Iris pigment epithelial cell (primary cell): ENCODE measurements at places on chromosomes 13 and 19.

GRCh38 chr13:88862095-88862620 lies 1191.0 kb downstream of the SLITRK5 start:
- DNase-seq, result no peak

DNA sequence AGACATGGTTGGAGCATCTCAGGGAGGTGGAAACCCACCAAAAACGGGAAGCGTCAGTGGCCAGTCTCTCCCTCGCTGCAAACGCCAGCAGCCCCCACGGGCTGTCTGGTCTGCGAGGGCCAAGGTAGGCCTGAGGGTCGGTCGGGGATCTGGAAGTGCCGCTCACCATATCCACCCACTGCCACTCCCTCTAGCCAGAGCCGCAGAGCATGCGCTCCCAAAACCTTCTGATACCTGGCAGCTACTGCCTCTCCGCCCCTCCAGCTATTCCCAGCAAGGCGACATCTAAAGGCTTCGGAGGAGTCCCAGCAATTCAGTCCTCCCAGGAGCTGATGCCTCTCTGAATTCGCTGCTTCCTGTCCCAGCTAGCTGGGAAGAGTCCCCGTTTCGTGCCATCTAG lies 4.4 kb upstream of the FKRP start:
- DNase-seq, result no peak

DNA sequence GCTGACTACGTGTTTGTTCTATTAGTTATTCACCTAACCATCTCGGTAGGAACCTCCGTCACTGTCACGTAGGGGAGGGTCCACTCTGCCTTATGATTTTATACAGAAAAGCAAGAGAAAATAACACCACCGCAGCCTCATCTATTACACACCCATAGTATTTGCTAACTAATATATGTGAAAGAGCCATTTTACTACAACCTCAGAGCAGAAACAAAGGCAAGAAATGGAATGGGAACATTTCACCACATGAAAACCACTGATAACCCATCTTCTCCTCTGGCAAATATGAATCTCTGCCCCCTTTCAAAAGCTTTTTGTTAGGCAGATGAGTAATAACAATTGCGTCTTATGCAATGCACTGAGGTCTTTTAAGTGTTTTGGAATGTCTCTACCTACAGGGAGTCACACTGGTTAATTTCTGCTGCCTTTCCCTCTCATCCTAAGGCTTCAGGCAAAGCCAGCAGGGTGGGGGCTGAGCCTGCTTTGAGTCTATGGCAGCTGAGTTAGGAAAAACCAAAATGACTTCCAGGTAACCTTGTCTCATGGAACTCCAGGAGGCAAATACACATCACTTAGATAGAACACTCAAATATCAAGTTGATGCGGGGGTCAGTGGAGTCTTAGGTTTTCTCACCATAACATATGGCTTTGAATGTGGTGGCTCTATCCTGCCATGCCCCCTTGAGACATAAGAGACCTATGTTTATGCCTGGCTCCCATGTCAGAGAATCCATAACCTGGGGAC lies 15.0 kb downstream of the TSHZ3 start:
- peak; percentile 77 for DNase-seq

GRCh38 chr19:46626446-46626845 lies 1.6 kb upstream of the PTGIR start:
- DNase-seq, result no peak

GRCh38 chr13:94567581-94567980 lies 28.4 kb downstream of the TGDS start:
- no peak for DNase-seq

- no peak for DNase-seq
These were observed 63.5 kb downstream of the COLGALT1 start for GRCh38 chr19:17618936-17619335.

DNA sequence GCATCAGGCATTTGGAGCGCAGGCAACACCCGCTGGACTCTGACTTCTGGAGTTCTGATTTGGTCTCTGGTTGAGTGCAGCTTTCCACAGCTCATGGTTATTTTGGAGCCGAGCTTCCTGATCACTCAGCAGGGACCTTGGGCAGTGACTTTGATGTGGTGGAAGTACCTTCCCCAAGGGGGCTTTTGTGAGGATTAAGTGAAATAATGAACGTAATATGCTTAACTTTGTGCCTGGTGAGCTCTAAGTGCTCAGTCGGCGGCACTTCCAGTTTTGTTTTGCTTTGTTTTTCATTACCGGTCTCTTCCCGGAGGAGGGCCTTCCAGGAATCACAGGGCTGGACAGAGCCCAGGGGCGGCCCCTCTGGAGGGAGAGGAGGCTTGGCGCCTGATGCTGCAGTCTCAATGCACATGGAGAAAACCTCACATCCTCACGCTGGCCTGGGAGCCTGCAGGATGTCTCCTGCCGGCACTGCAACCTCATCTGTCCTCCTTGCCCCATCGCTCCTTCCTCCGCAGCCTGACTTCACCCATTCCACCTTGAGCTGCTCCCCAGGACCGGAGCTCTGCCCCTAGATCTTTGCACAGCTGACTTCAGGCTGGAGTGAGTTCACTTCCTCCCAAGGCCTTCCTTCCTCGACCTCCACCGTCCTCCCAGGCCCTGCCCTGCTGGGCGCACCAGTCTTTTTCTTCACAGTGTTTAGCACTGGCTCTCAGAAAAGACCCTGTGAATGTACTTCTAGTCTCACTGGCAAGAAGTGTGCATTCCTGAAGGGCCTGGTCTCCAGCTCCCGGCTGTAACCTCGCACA lies 1.5 kb downstream of the PLEKHF1 start:
- DNase-seq, result peak; percentile 74

DNA sequence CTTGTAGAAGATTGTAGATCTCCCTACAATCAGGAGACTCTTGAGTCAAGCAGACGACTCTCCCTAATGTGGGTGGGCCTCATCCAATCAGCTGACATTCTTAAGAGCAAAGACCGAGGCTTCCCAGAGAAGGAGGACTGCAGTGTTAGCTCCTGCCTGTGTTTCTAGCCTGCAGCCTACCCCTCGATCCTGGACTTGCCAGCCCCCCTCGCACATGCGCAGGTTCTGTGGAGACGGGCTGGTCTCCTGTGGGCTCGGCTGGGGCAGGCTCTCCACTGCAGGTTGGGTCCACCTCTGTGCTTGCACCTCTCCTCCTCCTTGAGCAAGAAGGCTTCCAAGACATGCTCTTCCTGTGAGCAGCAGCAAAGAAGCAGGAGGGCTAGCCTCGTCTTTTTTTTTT lies 185.2 kb upstream of the SOX1 start:
- no peak for DNase-seq

DNA sequence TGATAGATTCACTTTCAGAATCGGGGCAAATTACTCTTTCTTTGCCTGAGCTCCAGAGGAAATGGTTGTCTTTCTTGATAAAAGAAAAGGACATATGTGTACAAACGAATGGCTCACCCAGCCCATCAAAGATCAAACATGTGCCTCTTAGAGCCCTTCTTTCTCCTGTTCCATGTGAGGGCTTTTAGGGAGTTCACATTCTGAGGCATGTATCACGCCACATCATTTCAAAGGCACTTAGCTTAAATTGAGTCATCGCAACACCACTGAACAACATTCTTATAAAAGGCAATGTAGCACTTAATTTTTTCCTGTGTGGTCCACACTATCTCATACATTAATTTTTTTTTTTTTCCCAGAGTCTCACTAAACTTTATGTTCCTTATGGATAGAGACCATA lies 521.0 kb downstream of the SUCLA2 start:
- DNase-seq, result peak; percentile 83

- DNase-seq, result no peak
These were observed 3.4 kb downstream of the ACP4 start for GRCh38 chr19:50793558-50794065.

GRCh38 chr13:75321084-75321483 lies 160.9 kb downstream of the TBC1D4 start:
- no peak for DNase-seq

- DNase-seq, result no peak
These were observed 276.9 kb upstream of the SGCG start for GRCh38 chr13:22903925-22904324.

DNA sequence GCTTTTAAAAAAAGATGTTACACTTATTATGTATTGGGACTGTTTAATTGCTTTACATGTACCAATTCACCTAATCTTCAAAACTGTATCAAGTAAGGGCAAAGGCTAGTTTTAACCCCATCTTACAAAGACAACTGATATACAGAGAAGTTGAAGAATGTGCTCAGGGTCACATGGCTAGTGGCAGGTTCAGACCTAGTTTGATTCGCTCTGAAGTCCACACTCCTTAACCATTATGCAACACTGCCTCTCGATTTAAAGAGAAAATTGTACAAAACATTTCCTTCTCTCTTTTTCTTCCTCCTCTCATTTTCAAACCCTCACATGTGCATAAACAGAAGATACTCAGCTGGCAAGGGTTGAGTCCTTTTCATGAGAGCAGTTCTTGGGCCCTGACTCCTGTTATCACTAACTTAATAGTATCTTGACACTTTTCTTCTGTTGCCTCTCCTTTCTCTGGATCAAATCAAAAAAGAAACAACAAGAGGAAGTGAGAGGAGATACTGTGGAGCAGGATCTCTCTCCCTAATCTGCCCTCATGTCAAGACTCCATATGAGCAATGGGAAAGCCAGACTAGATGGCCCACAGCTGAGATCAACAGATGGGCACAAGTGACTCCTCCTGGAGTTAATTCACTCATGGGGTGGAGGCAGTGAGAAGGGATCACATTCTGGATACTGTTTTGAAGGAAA lies 19.0 kb upstream of the N4BP2L1 start:
- no peak for DNase-seq

DNA sequence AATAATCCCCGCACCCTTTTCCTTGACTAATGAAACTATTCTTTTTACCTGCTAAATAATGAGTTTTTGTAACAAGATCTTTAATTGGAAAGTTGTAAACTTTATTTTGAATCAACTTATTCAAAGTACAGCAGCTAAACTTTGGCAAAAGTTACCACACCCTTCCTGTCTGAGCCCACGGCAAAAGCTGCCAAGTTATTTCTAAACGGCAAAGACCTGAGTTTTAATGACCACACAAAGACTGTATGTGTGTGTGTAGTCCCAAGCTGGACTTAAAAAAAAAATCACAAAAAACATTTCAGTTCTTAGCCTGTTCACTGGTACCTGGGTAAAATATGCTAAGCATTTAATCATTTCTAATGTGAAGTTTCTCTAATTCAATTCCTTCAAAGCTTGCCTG lies 60.7 kb downstream of the ZAR1L start:
- DNase-seq, result no peak

DNA sequence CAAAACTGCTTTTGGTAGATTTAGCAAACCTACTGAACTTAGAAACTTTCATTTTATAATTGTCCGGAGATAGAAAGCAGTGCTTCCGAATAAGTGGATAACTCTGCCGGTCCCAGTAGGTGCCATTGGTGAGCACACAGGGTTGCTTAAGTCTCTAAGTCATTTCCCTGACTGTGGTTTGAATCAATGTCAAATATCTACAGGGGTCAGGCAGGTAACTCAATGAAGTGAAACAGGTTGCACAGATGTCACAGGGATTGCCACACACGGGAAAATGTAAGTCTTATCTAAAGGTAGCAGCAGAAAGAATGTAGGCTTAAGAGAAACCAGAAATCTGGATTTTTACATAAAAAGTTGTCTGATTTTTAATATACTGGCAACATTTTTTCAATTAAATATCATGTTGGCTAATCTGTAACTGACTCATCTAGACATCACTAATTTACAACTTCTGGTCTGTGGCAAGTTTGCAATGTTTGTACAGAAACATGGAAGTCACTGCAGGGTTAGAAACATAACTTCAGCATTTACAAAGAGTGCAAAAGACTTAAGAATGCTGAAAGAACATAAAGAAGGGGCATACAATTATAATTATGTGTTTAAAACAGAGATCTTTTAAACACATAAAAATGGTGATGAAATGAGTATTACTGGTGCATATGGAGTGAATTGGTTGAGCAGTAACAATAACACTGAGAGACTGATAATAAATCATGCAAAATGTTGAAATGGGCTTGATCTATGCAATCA lies 14.3 kb upstream of the LRRC63 start:
- DNase-seq, result no peak

GRCh38 chr13:75872980-75873379 lies 236.8 kb downstream of the LMO7 start:
- no peak for DNase-seq

GRCh38 chr13:45142440-45143345 lies 22.4 kb downstream of the GTF2F2 start:
- peak; percentile 50 for DNase-seq

GRCh38 chr19:6020972-6021805 lies 43.2 kb upstream of the RANBP3 start:
- no peak for DNase-seq

DNA sequence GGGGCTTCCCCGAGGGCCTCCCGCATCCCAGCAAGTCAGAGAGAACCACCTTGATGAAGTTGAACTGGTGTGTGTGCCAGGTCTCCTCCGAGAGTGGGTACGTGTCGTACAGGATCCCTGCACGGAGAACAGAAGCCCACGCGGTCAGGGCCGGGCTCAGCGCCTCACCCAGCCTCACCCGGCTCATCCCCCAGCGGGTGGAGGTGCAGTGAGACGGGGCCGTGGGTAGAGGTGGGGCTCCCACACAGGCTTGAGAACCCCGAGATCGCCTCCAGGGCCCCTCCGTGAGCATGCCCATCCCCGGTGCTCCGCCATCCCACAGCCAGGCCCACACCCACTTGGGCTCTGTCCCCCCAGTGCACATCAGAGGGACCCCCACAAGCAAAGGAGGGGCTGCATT lies 2.3 kb downstream of the GAMT start:
- DNase-seq, result no peak

GRCh38 chr19:50667759-50668231 lies 18.6 kb downstream of the C19orf81 start:
- no peak for DNase-seq

GRCh38 chr13:106568299-106569003 lies 514 bp upstream of the ARGLU1 start:
- DNase-seq, result no peak

DNA sequence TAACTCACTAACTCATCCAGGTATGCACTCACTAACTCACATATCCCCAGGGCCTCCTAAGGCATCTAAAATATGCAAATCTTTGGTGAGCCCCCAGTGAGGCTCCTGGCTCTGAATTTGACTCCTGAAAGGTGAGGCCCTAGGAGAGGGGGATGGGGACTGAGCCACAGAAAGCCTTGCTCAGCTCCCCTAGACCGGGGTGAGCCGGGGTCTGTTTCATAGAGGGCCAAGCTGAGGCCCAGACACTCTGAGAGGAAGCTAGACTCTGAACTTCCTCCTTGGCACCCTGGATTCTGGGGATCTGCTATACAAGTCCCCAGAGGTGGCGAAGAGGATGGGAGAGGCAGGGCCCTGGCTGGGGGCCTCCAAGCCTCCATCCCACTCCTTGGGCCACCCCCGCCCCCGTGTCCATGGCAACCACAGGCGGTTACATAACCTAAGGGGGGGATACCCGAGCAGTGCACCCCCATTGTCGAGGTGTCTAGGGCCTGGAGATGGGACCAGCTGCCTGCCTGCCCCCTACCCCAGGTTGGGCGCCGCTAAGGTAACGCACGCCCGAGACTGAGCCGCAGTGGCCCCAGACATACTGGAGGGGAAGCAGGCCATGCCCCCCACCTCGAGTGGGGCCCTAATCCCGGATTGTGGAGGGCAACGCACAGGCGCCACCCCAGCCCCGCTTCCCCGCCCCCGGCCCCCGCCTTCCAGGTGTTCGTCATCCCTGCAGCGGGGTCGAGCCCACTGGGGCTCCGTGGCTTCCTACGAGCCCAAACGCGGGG lies 646 bp downstream of the ABHD8 start:
- no peak for DNase-seq

GRCh38 chr19:13892870-13893269 lies 13.0 kb downstream of the BRME1 start:
- DNase-seq, result no peak
